ENCODE measurements at places on chromosomes 12 and 14.
A peak's percentile ranks its signal among the peaks of the same experiment; 100 is the strongest.

DNA sequence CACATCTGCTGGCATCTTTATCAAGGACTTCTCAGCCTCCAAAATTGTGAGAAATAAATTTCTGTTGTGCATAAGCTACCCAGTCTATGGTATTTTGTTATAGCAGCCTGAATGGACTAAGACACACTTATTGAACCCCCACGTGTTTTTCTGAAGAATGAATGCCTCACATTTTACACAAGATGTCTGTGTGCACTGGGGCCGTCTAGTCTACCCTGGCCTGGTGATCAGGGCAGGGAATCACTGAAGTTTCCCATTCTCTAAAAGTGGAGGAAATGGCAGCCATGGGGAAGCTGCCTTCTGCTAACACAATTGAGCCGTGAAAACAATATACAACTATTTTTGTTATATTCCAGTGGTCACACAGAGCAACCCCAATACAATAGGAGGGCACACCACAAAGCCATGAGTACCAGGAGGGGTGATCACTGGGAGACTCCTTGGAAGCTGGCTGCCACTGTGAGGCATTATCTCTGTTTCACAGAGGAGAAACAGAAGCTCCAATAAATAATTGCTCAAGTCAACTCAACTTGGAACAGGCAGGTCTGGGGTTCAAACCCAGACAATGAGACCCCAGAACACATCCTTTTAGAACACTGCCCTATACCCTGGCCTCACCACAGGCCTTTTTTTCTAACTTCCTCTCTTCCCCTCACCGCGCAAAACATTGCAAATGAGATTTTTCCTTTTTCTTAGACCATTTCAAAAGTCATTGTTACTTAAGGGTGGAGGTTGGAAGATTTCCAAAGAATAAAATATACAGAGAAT is 18.3 kb upstream of the LTA4H start:
- no peak for DNase-seq

DNA sequence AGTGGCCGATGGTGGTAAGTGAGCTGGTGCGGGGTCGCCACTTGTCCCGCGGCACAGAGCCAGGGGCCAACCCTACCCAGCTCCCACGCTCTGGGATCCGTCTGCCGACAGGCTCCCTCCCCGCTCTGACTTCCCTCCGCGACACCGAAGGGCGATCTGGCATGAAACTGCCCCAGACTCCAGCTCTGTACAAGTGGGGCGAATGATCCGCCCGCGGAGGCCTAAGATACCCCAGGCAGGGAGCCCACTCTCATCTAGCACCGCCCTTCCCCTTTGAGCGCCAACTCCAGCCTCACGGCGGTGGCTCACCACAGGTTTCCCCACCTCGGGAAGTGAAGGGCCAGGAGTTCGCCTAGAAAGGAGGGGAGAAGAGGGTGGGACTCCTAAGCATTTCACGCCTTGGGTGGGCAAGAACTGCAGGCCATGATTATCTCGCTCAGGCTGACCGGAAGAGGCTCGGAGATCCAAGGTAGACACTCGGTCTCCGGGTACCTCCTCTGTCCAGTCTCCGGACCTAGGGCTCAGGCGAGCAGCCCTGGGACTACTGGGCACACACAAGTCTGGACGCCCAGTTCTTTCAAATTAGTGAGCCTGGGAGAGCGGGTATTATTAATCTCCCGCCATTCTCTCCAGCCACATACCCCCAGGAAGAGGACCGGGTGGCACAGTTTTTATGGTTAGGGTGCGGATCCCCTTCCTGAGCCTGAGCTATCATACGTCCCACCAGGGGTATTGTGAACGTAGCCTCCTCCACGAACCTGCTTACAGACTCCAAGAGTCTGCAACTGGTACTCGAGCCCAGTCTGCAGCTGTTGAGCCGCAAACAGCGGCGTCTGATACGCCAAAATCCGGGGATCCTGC is 849 bp downstream of the WNT1 start:
- no peak for DNase-seq

- DNase-seq, result no peak
Measured at GRCh38 chr14:44108601-44109000, 398.5 kb downstream of the FSCB start.

DNA sequence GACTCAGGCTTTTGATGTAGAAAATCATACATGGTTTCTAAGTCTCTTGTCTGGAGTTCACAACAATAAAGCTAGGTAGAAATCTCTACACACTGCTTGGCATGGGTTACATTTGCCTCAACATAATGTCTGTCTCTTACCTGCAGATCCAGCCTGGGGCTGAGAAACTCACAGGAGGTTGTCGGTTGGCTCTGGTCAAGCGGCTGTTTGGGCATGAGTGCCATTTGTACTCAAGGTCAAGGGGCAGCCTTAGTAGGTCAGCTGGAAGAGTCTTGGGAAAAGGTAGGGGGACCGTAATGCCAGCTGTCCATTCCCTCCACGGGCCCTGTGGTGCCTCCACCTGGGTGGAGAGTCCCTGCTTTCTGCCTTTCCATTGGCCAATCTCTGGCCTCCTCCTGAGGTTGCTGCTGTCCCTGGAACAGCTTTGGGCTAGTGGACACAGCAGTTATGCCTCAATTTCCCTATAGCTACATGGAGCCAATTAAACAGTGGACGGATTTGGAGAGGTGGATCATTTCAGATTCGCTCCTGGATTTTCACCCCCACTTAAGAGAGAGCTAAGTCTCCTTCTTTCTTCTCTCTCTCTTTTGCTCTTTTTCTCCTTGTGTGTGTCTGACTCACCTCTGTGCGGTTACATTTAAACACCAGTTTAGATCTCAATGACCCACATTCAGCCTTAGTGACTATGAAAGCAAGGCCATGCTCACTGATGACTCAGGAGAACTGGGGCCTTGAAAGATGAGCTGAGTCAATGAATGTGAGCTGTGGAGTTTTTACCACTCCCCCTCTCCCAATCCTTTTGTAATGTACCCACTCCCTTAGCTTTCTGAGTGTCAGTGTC is 132.8 kb upstream of the HIF1A start:
- no peak for DNase-seq

DNA sequence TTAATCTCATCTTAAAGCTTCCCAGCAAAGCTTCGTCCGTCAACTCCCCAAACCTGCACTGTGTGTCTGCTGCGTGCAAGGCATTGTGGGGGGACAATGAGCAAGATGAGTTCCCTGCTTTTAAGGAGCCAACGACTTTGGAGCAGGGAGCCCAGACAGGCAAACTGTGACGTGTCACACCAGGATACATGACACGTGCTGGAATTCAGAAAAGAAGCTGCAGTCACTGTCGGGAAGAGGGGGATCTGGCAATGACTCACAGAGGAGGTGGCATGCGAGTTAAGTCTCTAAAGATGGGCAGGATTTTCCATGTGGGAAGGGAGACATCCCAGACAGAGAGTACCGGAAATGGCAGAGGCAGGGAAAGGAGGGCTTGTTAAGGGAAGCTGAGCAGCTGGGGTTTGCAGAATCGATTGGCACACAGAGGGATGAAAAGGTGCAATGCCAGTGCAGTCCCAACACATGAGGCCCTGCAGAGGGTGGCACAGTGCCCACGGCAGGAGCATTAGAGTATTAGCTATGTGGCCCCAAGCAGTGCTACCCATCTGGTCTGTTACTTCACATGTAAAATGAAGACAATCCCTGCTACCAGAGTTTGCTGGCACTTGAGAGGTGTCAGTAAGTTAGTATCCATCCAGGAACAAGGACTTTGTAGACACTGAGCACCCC is 52.9 kb downstream of the SETD3 start:
- DNase-seq, result no peak

DNA sequence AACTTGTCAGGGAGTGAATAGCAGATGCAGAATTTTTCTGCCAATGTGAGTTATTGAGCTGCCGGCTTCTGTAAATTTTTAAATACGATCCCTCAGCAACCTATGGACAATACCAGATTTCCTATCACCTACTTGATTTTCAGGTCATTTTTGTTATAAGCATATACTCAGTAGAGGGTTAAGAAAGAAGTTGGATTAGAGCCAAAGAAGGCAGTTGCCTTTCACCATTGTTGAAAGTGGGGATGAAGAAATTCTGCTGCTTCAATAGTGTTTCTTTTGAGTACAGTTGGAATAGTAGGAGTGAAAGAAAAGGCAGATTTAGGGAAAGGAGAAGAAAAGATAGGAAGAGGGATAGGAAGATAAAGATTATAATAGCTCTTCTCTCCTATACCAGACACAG is 197.1 kb downstream of the ATP23 start:
- no peak for DNase-seq

DNA sequence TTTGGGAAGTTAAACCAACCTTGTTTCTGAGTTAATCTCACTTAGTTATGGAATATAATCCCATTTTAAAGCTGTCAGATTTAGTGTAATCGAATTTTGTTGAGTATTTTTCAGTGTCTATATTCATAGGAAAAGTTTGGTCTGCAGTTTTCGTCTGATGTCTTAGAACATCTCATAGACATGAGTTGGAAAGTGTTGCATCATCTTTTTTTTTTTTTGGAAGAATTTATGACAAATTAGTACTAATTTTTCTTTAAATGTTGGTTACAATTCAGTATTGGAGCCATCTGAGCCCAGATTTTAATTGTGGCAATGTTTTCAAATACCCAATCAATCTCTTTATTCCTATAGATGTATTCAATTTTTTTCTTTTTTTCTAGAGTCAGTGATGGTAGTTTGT is 27.9 kb downstream of the C12orf50 start:
- DNase-seq, result no peak

GRCh38 chr12:103677341-103677740 is 90.3 kb downstream of the STAB2 start:
- DNase-seq, result no peak

GRCh38 chr14:101875727-101876554 is 88.4 kb upstream of the DYNC1H1 start:
- no peak for DNase-seq

DNA sequence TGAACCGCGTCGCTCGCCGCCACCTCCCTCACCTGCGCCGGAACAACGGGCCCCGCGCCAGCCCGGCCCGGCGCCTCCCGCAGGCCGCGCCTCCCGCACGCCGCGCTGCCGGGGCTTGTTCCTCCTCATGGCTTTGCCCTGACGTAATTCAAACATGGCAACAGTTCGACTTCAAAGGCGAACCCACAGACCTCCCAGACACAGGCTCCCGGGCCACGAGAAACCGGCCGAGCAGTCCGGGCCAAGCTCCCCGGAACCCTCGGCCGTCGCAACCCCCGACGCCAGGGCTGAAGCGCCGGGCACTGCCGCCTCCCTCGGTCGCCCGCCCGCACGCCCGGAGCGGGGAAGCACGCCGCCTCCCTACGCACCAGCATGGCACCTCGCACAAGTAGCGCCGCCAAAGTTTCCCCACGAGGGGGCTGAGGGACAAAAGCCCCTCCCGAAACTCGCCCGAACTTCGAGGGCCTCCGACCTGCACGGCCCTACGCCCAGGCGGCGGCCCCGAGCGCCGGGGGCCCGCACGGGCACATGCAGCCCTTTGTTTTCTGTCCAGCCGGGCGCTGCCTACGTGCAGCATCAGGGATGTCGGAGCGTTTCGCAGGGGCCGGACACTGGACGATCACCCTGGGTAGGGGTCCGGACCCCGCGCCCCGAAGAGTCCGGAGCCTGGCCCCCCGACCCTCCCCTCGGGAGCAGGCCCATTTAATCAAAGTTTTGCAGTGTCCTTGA is 1.7 kb downstream of the SINHCAF start:
- DNase-seq, result no peak

- DNase-seq, result no peak
Measured at GRCh38 chr14:105576525-105577088, 50.2 kb downstream of the TMEM121 start.

DNA sequence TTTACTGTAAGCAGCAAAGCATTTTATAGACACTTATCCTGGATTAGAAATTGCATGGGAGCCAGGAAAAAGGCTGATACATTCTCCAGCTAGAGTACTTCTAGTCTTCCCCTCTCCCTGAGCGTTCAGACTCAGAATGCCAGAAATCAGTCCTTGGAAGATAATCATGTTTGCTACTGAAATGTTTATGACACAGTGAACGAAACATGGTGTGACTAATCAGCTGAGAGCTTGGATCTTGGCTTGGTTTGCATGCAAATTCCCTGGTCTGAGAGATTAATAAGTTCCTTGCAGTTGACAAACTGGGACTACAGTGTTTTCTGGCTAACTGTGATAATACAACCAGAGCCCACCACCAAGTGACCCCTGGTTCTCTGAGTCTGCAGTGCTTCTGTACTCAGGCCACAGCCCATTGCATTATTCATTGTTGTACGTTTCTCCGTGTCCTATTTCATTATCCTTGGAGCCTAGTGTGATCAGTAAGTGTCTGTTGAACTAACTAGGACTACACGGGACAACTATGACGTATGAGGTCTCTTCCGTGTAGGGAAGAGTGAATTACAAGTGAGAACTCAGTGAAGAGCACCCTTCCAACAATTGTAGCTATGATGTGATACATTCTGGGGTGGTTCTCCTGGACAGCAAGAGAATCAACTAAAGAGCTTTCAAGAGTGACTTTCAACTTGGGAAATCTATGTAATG is 34.6 kb upstream of the EVL start:
- peak; percentile 9 for DNase-seq

DNA sequence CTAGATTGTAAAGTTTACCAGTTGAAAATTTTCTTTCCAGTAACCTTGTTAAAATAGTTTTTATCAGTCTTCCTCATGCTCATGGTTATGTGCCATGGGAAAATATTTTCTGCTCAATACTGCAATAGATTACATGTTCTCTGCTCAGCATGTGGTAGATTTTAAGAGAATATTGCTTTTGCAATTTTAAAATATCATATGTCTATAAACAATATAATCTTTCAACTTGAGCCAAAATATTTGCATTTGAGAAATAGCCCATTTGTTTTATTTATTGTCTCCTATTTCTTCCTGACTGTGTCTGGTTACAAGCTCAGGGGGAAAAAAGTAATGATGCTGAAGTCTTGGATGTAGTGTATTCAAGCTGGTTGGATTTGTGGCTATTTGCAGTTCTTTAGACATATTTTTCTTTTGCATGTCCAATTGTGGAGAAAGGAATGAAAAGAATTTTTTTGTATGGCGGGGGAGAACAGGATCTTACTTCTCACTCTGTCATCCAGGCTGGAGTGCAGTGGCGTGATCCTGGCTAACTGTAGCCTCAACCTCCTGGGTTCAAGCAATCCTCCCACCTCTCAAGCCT is 342.6 kb upstream of the NAV3 start:
- DNase-seq, result no peak

DNA sequence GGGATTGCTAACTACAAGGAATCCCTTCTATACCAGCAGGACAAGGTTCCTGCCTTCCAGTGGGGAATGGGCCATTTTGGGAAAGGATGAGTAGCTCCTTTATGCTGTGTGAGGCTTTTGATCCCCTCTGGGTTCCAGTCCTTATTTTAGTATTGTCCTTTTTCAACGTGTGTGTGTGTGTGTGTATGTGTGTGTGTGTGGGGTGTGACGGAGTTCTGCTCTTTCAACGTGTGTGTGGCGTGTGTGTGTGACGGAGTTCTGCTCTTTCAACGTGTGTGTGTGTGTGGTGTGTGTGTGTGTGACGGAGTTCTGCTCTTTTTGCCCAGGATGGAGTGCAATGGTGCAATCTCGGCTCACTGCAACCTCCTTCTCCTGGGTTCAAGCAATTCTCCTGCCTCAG is 27.4 kb downstream of the RAB35 start:
- no peak for DNase-seq

DNA sequence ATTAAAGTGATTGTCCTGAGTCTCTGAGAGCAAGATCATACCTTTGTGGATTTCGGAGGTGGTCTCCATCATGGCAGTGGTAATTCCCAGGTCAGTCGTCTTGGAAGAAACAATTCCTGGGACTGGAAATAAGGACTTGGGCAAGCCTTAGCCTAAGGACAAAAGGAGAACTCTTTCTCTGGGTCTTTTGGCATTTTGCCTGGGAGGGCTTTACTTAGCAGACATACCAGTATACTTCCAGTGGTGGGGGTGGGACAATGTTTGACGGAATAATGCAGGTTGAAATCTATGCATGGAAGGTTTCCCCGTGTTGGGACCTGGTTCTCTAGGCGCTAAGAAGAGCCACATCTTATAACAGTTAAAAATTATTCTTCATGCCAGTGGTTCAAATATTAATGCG is 70.4 kb upstream of the USP44 start:
- DNase-seq, result no peak

All from GOT3 (cell line).